H1 (cell line): ENCODE measurements at places on chromosomes 6 and 20. TPM values are rescaled to one million over a fixed set of nuclear protein-coding genes. Genes with fewer than 3 reads are reported as not detected.

Gene RALY
- polyA plus RNA-seq, result 133 and 185 TPM in 2 replicates

Gene CD40
- polyA plus RNA-seq, result 18.8 and 19.6 TPM in 2 replicates

Gene KHDRBS2
- polyA plus RNA-seq, result 5.2 and 5.5 TPM in 2 replicates

Gene PNPLA1
- polyA plus RNA-seq, result not detected in 2 replicates

Gene PAX1
- polyA plus RNA-seq, result not detected in 2 replicates
